ENCODE measurements at places on chromosomes 7 and 10.
A peak's percentile ranks its signal among the peaks of the same experiment; 100 is the strongest.

GRCh38 chr10:76869931-76870330 lies 767.7 kb downstream of the KCNMA1 start:
- no peak for DNase-seq

GRCh38 chr7:45073031-45073785 lies 15.6 kb downstream of the NACAD start:
- no peak for DNase-seq

GRCh38 chr10:119252051-119252465 lies 44.7 kb downstream of the GRK5 start:
- DNase-seq = no peak

- no peak for DNase-seq
These were observed 276.1 kb upstream of the NEBL start for GRCh38 chr10:21172930-21173801.

GRCh38 chr7:23232966-23233365 lies 13.6 kb upstream of the GPNMB start:
- DNase-seq = no peak

DNA sequence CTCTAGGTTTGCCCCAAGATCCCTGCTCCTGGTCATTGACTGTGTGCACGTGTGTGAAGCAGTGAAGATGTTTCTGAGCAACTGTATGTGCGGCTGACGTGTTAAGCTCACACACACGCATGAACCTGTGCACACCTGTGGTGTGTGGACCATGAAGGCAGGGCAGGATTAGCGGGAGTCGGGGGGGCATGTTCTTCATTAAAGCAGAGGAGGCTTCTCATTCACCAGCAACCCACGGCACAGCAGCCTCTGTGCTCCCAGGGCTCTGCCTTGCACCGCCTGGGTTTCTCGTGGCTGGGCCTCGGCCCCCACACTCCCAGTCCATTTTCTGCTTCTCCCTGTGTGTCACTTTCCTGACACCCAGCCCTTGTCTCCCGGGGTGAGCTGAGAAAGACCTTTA lies 824 bp upstream of the TACR2 start:
- no peak for DNase-seq

GRCh38 chr10:78434886-78435285 lies 401.2 kb downstream of the RPS24 start:
- DNase-seq = no peak

DNA sequence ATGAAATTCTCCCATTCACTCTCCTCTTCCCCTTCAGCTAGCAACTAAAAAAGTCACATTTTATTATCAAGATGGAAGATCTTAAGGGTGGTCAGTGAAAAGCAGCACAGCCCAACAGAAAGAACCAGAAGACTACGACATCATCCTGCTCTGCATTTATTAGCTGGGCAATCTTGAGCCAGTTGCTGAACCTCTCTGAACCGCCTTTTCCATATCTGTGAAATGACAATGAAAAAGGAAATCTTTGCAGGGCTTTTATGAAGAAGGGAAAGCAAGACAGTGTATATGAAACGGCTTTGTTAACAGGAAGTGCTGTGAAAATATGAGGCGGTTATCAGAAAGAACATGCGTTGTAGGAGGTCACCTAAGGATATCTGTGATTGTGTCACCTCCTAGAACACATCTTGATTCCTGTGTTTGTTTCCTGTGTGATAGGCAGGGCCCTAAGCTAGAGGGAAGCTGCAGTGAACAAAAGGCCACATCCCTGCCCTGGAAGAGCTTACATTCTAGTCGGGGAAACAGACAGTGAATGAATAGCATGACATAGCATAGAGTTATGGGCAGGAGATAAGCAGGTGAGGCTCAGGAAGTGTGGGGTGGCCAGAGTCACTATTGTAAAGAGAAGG lies 36.0 kb upstream of the KCNMA1 start:
- no peak for DNase-seq

- no peak for DNase-seq
These were observed at the start of gene ZNF316 for GRCh38 chr7:6636741-6637543. ZNF316 (plus strand) TSS chr7:6637318; CDS start chr7:6642410, 5,092 bp downstream.

- DNase-seq = no peak
These were observed 288.0 kb upstream of the PITRM1 start for GRCh38 chr10:3460420-3461128.

GRCh38 chr7:102272075-102272916 lies 14.4 kb upstream of the SH2B2 start:
- DNase-seq = peak; percentile 57

- no peak for DNase-seq
These were observed 91.5 kb downstream of the LYZL2 start for GRCh38 chr10:30538086-30538485.

GRCh38 chr10:100566561-100566960 lies 30.8 kb downstream of the HIF1AN start:
- DNase-seq = no peak

DNA sequence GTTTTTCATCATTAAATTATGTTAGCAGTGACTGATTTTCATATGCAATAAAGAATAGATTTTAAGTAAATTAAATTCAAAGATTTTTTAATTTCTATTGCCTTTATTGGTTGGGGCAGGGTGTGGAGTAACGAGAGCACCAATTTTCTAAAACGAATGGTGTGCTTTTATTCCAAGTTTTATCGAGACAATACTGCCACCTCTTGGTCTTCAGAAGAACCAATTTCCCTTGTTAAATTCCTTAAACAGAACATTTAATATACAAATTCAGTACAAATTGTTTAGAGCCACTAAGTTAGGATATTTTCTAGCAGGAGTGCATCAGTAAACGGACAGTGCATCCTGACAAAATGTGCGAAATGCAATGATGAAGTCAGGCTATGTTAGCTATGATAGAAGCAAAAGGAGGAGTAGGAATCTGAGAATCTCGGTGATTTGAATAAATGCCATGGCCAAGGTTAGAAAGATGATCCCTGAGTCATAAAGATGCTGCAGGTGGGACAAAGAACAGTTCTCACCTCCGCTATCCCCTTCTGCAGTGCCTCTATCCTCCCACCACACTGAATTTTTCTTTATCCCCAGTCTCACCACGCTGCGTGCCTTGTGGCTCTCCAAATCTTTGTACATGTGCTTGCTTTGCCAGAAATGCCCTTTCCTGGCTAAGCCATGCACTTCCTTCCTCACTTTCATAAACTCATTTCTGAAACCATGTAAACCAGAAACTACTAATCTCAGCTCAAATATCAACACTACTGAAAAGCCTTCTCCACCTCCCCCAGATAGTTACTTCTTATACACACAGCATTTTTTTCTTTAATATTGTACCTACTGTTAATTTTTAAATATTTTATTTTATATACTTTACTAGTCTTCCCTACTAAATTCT lies 31.9 kb upstream of the AGBL3 start:
- no peak for DNase-seq

DNA sequence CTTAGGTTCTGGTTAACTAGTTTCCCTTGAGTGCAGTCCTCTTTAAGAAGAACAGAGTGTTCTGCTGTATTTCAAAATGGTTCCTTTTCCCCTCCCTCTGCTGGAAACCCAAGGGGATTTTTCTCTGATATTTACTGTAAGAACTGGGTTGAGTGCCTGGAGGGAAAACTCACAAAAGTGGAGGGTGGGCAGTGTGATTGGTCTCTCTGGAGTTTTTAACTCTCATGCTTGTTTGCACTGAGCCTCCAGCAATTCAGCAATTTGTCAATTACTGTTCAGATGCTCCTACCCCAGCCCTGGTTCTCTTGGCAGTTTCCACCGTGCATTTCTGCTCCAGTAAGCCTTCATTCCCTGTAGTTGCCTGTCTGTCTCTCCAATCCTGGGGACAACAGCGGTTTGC lies 273.4 kb upstream of the SORCS1 start:
- DNase-seq = no peak

DNA sequence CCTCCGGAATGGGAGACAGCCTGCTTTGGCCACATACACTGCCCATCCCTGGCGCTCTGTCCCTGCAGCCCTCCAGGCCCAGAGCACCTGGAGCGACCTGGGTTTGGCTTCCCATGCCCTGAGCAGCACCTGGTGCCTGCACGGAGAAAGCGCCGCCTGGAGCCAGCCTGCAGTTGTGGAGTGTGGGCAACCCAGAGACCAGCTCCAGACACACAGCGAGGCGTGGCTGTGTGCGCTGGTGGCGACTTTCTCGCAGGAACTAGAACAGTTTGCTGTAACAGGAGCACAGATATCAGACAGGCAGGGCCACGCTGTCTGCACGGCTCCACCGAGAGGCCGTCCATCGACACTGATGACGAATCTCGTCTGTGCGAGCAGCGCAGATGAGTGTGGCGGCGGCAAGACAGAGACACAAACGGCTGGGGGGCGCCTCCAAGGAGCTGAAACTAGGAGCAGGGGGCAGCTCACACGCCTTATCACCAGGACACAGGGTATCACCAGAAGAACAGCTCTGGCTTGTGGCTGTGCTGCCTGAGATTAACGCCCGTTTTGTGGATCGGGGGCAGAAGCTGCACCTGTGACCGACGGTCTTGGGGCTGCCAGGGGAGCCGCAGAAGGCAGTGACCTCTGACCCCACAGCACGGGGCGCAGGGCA lies 275.3 kb downstream of the DNAJB6 start:
- DNase-seq = no peak

DNA sequence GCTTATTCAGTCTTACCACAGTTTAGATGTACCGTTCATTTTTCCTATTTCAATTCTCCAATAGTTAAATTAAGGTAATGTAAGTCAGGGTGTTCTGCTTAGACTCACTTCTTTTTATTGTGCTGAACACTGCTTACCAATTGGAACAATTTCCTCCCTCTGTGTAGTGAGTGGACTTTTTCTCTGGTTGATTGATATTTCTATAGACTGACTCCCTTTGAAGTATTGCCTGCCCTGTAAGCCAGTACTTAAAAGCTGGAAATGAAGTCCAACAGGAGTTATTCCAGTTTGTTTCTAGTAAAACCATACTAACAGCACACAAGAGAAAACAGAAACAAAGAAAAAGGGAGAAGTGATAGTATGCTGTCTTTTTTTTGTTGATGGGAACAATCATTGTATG lies 1674.9 kb downstream of the REEP3 start:
- no peak for DNase-seq

DNA sequence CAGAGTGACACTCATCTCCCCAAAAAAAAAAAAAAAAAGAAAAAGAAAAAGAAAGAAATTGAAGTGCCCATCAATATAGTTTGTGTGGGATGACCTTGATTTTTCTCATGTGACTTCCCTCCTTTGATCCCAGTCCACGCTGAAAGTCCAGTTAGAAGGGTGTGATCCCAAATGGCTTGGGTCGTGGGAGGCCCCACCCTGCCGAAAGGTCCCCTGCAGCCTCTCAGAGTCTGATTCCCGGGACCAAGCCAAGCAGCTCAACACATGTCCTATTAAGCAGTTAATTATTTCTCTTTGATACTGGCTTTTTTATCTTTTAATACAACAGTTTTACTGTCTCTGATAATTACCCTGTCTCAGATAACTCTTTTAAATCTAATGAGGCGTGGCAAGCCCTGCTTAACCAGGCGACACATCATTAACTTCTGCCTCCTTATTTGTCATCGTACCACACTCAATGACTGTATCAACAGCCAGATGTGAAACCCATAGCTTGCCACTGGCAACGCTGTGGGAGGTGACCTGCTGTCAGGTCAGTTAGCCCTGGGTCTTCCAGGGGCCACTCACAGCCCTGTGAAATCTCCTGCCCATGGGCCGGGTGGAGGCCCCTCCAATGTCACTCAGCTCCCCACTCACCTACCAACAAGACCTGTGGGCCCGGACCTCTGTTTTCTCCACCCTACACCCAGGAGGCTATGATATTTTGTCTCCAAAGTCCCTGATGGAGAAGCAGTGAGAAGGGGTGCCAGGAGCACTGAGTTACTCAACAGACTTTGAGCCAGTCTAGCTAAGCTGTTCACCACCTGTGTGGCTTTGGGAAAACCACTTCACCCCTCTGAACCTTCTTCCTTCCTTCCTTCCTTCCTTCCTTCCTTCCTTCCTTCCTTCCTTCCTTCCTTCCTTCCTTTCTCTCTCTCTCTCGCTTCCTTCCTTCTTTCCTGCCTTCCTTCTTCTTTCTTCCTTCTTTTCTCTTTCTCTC lies 110.0 kb upstream of the SFMBT2 start:
- no peak for DNase-seq

GRCh38 chr7:22979251-22979650 lies 34.7 kb downstream of the HYCC1 start:
- no peak for DNase-seq

DNA sequence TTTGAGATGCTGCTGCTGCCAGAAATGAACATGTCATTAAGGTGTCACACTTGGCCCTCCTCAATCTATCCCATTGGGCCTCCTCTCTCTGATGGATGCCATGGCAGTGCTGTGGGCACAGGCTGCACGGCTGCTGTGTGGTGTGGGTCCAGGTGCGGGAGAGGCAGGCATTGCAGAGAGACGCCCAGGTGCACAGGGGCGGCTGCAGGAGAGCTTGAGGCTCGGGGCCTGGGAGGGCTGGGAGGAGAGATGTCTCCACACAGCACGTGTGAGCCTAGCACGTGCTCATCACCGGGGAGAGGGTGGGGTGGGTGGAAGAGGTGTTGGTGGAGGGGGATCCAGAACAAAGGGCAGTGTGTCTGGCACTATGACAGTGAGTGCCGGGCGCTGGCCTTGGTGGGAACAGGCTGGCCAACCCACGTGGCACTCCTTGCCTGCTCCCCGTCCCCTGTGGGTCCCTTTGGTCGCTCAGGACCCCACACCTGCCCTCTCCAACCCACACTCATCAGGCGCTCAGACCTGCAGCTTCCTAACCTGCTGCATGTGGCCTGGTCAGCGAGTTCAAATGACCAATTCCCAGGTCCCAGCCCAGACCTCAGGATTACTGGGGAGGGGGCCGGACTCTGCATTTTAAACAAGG lies 39.9 kb upstream of the BNIP3 start:
- DNase-seq = no peak

GRCh38 chr7:42189535-42189934 lies 47.5 kb downstream of the GLI3 start:
- DNase-seq = no peak

DNA sequence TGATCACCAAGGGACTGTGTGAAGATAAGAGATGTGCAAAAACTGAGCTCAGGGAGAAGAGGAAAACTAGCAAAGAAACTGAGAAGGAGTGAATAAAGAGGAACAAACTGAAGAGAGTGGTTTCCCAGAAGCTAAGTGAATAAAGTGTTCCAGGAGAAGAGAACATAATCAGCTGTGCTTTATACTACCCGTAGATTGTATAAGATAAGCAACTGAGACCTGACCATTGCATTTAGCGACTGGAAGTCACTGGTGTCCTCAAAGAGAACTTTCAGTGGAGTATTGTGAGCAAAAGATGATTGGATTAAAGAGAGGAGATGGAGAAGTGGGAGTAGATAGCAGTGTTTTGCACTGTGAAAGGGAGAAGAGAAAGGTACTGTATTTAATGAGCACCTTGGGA lies 14.6 kb downstream of the PHTF2 start:
- no peak for DNase-seq

GRCh38 chr7:68504716-68505115 lies 1093.6 kb upstream of the AUTS2 start:
- no peak for DNase-seq

GRCh38 chr7:82017334-82017943 lies 247.6 kb upstream of the HGF start:
- no peak for DNase-seq

DNA sequence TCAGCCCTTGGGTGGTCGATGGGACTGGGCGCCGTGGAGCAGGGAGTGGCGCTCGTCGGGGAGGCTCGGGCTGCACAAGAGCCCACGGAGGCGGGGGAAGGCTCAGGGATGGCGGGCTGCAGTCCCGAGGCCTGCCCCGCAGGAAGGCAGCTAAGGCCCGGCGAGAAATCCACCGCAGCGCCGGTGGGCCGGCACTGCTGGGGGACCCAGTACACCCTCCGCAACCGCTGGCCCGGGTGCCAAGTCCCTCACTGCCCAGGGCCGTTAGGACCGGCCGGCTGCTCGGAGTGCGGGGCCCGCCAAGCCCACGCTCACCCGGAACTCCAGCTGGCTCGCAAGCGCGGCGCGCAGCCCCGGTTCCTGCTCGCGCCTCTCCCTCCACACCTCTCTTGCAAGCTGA lies 138.4 kb downstream of the BAMBI start:
- no peak for DNase-seq

GRCh38 chr7:153934048-153934447 lies 118.2 kb upstream of the DPP6 start:
- no peak for DNase-seq

Measured in GM04504 (cell line).